NCI-H2107 (cell line): ENCODE measurements at places on chromosomes 5 and 9.

DNA sequence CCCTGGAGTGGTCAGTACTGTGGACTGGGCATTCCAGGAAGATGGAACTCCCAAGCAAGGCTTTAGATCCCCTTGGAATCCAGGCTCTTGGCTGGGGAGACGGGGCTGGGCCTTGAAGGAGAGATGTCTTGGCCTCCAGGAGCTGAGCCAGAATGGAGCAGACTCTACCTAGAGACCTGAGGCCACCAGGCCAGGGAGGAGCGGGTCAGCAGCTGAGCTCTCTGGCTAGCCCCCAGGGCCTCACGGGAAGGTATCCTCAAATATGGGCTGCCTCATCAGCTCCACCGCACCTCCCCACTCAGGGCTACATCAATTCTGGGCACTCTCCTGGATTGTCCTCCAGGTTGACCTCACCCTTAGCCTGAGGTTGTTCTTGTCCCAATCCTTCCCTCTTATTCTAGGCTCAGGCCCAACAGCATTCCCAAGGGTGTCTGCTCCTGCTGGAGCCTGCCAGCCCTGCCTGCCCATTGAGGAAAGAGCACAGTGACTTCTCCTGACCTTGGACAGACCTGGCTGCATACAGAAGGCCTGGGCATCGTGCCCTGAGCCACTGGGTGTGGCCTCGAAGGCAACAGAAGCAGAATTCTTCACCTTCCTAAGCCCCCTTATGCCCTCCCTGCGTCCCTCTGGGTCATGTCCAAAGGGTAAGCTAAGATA lies 3.0 kb upstream of the PDLIM4 start:
- DNase-seq: no peak

DNA sequence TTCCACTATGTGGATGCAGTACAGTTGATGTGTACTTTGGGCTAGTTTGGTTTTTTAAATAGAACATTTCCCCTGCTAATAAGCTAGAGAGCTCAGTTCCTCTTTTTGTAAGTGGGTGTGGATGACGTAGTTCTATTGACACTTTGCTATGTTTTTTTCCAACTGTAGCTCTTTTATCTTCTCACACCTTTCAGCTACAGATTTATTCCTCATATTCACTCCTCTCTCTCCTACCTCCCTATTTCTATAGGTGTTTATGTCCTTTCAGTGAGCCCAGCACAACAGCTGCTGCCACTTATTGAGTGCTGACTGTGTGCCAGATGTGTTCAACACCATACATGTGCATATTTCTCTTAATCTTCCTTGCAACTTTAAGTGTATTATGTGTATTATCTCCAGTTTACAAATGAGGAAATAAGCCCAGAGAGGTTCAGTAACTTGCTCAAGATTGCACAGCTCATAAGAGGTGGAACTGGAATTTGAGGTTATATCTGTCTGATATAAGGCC lies 215.7 kb downstream of the SEMA6A start:
- no peak for DNase-seq

- DNase-seq: no peak
Observed at GRCh38 chr5:153671653-153672346, 181.3 kb downstream of the GRIA1 start.

GRCh38 chr5:124743602-124744169 lies 2.8 kb downstream of the ZNF608 start:
- no peak for DNase-seq

- DNase-seq: no peak
Observed at GRCh38 chr9:97761879-97762278, 64.7 kb upstream of the XPA start.

DNA sequence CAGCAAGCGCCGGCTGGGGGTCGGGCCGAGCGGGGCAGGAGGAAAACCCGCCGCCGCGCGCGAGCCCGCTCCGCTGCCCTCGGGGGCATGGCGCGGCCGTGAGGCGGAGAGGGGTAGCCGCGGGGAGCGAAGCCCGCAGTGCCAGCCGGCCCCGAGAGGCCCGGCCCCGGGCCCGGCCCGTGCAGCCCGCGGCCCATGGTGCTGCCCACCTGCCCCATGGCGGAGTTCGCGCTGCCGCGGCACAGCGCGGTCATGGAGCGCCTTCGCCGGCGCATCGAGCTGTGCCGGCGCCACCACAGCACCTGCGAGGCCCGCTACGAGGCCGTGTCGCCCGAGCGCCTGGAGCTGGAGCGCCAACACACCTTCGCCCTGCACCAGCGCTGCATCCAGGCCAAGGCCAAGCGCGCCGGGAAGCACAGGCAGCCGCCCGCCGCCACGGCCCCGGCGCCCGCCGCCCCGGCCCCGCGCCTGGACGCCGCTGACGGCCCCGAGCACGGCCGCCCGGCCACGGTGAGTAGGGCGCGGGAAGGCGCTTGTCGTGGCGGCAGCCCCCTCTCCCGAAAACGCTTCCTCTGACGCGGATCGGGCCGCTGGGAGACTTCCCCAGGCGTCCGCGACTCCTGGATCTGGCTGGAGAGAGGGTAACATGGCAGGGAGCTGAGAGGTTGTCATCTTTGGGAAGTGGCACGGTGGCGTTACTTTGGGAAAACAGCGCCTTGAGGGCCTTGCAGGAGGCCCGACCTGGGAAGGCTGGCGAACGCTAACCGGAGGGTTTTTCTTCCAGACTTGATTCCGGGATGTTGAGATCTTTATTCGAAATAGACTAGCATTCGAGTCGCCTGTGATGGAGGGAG lies 523 bp downstream of the MAML1 start:
- no peak for DNase-seq

GRCh38 chr5:110909950-110910349 lies 161.6 kb upstream of the TSLP start:
- no peak for DNase-seq

DNA sequence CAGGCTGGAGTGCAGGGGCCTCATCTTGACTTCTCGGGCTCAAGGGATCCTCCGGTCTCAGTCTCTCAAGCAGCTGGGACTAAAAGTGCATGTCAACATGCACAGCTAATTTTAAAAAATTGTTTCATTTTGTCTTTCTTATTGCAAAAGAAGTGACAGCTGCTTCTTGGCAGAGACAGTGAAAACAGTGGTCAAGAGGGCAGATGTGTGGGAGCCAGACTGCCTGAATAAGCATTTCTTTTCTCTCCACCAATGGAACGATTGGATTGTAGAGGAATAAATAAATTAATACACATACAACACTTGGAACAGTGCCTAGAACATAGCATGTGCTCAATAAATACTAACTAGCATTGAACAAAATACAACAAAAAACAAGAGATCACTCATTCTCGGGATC lies 27.4 kb upstream of the KIF4B start:
- no peak for DNase-seq

DNA sequence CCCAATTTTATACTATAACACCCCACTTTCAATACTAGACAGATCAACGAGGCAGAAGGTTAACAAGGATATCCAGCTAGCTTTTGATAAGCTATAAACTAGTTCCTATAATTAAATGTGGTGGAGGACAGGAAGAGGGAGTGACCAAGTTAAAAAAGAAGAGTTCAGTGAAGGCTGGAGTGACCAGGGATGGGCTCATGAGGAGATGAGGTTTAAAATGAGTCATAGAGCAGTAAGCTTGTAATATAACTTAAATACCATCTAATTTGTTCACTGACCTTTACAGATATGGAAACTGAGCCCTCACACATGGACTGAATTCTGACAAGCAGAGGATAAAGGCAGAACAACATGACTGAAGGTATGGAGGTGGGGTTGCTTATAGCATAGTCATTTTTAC lies 284.5 kb downstream of the SPATA31D1 start:
- no peak for DNase-seq

GRCh38 chr5:125006011-125006685 lies 259.7 kb upstream of the ZNF608 start:
- no peak for DNase-seq

- DNase-seq: no peak
Observed at GRCh38 chr9:36867672-36868471, 166.2 kb downstream of the PAX5 start.
